ENCODE measurements at places on chromosomes 7 and 10. TPM values are rescaled to one million over a fixed set of nuclear protein-coding genes. Genes with fewer than 3 reads are reported as not detected.

DNA sequence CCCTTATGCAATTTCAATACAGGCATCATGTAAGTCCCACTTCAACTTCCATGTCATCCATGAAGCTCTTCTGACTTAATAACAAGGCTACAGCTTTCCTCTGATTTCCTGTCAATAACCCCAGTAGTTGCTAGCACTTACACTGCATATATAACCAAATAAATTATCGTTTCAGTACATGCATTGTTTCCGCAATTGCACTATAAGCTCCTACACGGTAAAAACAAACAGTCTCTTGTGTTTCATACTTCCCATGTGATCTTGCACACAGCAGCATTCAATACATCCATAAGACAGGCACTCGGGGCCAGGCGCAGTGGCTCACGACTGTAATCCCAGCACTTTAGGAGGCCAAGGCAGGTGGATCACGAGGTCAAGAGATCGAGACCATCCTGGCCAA, 41.4 kb downstream of the FBXW4 start:
- H3K4me3 ChIP-seq = no peak overlapping the region
- no peaks in the 10 kb centered on the region for H3K36me3 ChIP-seq
- H3K27me3 ChIP-seq = no peaks in the 10 kb centered on the region
- no peak overlapping the region for H3K27ac ChIP-seq
- DNase-seq = no peak

Gene CPA1
- not detected for total RNA-seq

- DNase-seq = no peak
- H3K36me3 ChIP-seq = peaks cover 4% of the 10 kb centered on the region
- H3K4me3 ChIP-seq = peak overlapping the region; percentile 94
Measured at GRCh38 chr10:1049425-1049958, 573 bp upstream of the IDI1 start.

DNA sequence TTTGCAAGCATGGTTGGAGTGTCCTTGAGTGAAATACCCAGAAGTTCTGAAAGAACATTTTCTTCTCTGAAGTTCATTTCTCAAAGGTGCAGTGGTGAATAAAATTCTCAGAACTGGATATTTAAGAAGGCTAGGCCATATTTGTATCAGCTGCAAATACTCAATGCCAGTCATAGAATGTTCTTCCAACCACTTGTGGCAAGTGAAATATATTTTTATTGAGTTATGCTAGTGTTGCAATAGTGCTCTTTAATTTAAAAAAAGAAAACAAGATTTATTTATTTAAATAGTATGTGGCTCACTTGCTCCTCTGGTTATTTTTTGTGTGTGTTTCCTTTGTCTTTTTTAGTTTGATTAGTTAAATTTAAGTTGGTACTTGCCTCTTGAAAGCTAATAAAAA, 64.5 kb downstream of the PALS2 start:
- peaks cover 5% of the 10 kb centered on the region for H3K4me1 ChIP-seq
- no peak for DNase-seq
- no peak overlapping the region for H3K27ac ChIP-seq
- H3K4me3 ChIP-seq = no peak overlapping the region
- H3K27me3 ChIP-seq = no peaks in the 10 kb centered on the region
- peaks cover 8% of the 10 kb centered on the region for H3K36me3 ChIP-seq

DNA sequence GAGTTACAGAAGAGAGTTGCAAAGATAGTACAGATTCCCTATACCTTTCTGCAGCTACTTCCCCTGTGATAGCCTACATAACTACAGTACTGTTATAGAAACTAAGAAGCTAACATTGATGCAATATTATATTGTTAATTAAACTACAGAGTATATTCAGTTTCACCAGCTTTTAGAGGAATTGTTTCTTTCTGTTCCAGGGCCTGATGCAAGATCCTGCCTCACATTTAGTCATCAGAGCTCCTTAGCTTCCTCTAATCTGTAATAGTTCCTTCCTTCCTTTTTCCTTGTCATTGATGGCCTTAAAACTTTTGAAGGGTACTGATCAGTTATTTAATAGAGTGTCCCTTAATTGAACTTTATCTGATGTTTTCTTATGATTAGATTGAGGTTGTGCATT, 56.8 kb downstream of the SDHAF3 start:
- H3K4me3 ChIP-seq = no peak overlapping the region
- no peaks in the 10 kb centered on the region for H3K36me3 ChIP-seq
- no peak overlapping the region for H3K27ac ChIP-seq
- peaks cover 5% of the 10 kb centered on the region for H3K4me1 ChIP-seq
- DNase-seq = no peak

GRCh38 chr10:100158044-100158805, 27.6 kb downstream of the ERLIN1 start:
- no peak overlapping the region for H3K4me3 ChIP-seq
- DNase-seq = no peak
- peaks cover 16% of the 10 kb centered on the region for H3K36me3 ChIP-seq
- peaks cover 6% of the 10 kb centered on the region for H3K4me1 ChIP-seq
- H3K27me3 ChIP-seq = no peaks in the 10 kb centered on the region
- no peak overlapping the region for H3K27ac ChIP-seq

GRCh38 chr7:1158203-1159126, 1.5 kb downstream of the ZFAND2A start:
- no peaks in the 10 kb centered on the region for H3K27me3 ChIP-seq
- no peak for DNase-seq
- H3K27ac ChIP-seq = peak overlapping the region; percentile 25
- H3K4me1 ChIP-seq = peaks cover 34% of the 10 kb centered on the region
- H3K4me3 ChIP-seq = peak overlapping the region; percentile 89

Gene TAS2R41
- not detected for total RNA-seq

- no peak for DNase-seq
- H3K4me1 ChIP-seq = peaks cover 32% of the 10 kb centered on the region
- H3K27me3 ChIP-seq = no peaks in the 10 kb centered on the region
- peak overlapping the region; percentile 99 for H3K27ac ChIP-seq
- peaks cover 5% of the 10 kb centered on the region for H3K36me3 ChIP-seq
- H3K4me3 ChIP-seq = peak overlapping the region; percentile 94
Measured at GRCh38 chr10:110305767-110306451, 1.2 kb upstream of the SMNDC1 start.

Gene MBL2
- not detected for total RNA-seq

DNA sequence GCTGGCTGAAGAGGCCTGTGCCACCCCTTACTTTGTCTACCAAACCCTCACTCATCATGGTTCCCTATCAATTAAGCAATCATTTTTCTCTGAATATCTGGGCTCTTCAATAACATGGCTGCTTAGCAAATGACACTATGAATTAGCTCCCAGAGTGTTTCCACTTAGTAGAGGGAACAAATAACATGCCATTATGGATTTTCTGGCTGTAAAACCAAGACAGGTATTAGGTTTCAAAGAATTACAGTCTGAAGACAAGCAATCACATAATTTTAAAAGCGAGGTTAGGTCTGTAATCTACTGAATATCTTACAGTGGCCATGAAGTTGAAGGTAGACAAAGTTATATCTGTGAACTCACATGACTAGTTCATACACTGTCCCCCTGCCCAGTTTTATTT, 220.8 kb upstream of the PHYHIPL start:
- no peak for DNase-seq
- no peak overlapping the region for H3K4me3 ChIP-seq
- H3K4me1 ChIP-seq = no peaks in the 10 kb centered on the region
- peaks cover 4% of the 10 kb centered on the region for H3K27me3 ChIP-seq
- no peaks in the 10 kb centered on the region for H3K36me3 ChIP-seq
